Stimulated activated CD8-positive, alpha-beta memory T cell treated with anti-CD3 and anti-CD28 coated beads, Interleukin-7, amount 100 ng/mL, for 1 hour (primary cell): ENCODE measurements at places on chromosomes 3 and 15.

GRCh38 chr3:78818161-78818985 lies 949.4 kb downstream of the ROBO1 start:
- no peak for DNase-seq

DNA sequence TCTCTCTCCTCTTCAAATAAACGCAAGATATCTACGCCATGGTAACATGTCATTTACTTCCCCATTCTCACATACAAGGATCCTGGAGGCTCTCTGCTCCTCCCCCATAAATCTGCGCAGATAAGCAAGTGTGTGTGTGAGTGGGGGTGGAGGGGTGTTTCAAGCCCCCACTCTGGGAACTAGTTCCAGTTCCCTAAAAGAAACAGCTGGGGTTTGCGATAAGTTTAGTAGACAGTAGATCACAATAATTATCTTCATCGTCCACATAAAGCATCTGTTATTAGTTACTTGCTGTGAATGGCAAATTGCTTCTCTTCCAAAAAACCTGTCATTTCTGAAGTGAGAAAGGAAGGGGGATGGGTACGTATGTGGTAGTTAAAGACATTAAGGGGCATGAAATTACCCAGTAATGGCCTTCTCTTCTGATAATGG lies 79.8 kb downstream of the RBPMS2 start:
- DNase-seq = no peak

- no peak for DNase-seq
Measured at GRCh38 chr15:91385311-91385710, 285.3 kb downstream of the SV2B start.

GRCh38 chr3:198017090-198017489 lies 57.1 kb downstream of the LMLN start:
- DNase-seq = no peak

GRCh38 chr3:148332509-148332908 lies 365.2 kb upstream of the AGTR1 start:
- no peak for DNase-seq

- no peak for DNase-seq
Measured at GRCh38 chr15:101724675-101725005, 367 bp upstream of the TARS3 start.

DNA sequence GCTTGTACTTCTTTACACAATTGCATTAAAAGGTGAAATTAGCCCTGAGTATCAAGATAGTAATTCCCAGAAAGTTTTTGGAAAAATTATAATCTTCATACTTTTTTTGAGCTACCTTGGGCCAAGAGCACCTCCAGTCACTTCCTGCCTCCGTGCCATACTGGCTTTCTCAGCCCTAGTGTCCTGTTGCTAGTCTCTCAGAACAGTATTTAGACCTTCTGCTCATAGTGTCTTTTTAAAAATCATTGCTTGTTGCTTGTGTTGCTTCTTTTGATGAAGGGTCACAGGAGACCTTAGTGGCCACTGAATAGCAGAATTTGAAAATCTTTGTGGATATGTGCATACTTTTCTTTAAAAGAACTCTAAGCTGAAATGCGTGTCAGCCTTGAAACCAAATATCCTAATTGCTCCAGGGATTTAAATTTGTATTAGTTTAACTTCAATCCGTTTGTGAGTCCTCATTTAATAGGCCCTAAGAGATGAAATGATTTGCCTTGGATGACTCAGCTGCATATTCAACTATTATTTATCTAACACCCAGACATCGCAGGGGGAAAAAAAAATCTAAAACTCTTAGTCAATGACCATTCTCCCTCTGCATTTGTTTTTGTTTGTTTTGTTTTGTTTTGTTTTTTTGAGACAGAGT lies 29.1 kb upstream of the LXN start:
- DNase-seq = no peak

- no peak for DNase-seq
Measured at GRCh38 chr3:195918176-195918575, 9.8 kb upstream of the TNK2 start.

DNA sequence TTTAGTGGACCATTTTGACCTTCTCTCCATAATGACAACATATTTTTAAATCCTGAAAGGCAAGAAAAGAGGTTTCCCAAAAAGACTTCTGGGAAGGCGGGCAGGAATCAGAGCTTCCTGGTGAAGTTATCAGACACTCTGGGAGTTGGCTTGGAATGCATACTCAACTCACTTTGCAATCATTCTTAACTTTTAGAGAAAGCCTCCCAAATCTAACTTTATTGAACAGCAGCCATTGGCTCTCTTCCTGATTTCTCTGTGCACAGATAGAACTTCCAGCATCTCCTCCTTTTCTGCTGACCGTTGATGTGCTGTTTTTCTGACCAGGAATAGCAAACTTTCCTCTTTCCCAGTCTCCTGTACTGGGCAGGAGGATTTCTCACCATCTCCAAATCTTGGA lies 44.6 kb downstream of the PLCL2 start:
- DNase-seq = no peak

- DNase-seq = no peak
Measured at GRCh38 chr15:38192496-38192895, 60.1 kb upstream of the SPRED1 start.

DNA sequence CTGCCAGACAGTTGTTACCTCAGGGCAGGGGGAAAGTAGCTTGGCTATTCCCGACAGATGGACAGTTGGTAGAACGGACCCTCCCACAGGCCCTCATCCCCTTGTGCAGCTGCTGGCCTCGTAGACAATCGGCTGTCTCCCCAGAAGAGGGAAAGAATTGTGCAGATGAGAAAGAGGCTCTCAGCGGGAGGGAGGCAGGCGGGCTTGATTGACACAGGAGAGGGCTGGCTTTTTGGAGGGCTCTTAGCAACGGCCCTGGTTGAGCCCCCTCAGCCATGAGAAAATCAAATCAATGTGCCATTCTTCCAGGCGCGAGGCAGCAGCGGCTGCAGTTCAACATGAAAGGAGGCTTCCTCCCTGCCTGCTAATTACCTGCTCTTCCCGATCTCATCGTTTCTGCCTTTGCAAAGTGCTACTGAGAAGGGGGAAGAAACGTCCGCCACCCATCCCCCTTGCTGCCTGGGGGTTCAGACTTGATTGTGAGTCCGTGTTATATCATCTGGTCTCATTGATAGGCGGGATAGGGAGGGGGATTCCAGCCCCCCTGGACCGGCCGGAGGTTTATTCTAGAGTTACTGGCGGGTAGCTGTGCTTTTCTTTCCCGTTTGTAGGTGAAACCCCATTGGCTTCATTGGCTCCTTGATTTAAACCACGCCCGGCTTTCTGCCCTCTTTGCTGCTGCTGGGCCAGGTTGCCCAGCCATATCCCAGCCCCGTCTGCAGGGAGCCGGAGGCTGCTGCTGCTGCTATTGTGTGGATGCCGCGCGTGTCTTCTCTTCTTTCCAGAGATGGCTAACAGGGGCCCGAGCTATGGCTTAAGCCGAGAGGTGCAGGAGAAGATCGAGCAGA lies at the start of gene TAGLN3:
Gene TAGLN3 (plus strand): TSS at position 287 of the 848 bp plus-strand sequence. CDS start 501 bp downstream, at position 788.
- DNase-seq = no peak

DNA sequence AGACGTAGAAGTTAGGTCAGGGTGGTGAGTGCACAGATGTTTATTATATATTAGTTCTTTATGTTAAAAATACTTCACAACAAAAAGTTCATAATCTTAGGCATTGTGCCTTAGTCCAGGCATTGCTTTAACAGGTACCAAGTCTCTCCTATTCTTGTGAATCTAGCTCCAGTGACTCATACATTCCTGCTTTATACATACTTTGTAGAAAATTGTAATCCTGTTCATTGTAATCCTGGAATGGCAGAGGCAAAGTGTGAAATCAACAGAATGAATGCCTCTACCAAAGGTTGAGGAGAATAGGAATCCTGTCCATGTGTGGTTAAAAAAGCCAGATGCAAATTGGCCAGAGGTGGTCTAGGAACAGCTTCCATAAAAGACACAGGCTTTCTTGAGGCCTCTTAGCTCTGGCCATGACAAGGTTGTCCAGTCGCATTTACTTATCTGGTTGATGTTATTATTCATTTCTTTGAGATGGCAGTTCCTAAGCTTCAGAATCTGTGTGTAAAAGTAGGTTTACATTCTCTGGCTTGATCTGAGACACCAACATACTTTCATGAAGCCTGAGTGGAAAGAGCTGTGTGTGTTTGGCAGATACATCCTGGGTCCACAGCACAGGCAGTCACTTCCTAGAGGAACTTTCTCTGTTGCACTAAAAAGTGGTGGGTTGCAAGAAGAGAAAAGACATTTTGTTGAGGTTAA lies 109.0 kb downstream of the CDIN1 start:
- DNase-seq = no peak

GRCh38 chr3:85041001-85041400 lies 82.2 kb downstream of the CADM2 start:
- DNase-seq = no peak

- DNase-seq = no peak
Measured at GRCh38 chr3:13550423-13550690, 1.4 kb downstream of the FBLN2 start.

- DNase-seq = no peak
Measured at GRCh38 chr3:22506871-22507270, 696.3 kb upstream of the UBE2E2 start.

GRCh38 chr15:48954538-48954937 lies 9.2 kb downstream of the SHC4 start:
- DNase-seq = no peak

DNA sequence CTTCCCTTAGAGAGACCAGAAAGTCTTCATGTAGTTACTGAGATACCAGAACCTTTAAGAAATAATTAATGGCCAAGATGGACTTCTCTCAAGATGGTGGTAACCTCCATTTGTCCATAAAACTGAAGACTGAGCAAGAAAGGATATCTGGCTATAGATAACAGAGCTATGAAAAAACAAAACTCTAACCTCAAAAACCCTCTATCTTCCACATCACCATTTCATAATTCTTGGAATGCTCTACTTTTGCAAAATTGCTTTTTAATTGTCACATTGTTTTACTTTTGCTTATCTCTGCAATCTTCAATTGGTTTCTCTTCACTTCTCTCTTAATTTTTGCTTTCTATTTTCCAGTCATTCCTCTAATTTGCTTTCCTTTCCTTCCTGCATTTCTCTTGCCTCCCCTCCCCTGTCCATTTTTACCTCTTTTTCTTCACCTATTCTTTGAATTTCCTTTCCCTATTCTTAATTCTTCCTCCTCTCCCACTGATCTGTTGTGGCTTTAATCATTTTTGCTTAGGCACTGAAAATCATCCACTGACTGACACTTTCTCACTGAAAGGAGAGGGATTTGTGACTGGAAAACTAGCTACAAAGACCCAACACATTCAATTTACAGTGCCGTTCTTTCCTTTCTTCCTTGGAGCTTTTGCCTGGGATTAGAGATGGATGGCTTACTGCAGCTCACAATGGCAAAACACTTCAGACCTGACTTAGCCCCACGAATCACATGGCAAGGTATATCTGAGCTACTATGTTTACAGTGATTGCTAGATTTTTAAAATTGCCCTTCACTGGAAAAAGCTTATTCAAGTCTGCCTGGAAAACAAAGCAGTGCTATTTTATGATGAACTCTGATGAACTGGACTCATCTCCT lies 242.8 kb downstream of the CHST2 start:
- DNase-seq = no peak

GRCh38 chr3:185758912-185759311 lies 65.9 kb downstream of the IGF2BP2 start:
- no peak for DNase-seq

- DNase-seq = no peak
Measured at GRCh38 chr3:46695962-46696894, 2.7 kb upstream of the ALS2CL start.

GRCh38 chr3:37916685-37917084 lies 55.0 kb downstream of the CTDSPL start:
- DNase-seq = no peak
